ENCODE measurements at places on chromosomes 11 and 22.

DNA sequence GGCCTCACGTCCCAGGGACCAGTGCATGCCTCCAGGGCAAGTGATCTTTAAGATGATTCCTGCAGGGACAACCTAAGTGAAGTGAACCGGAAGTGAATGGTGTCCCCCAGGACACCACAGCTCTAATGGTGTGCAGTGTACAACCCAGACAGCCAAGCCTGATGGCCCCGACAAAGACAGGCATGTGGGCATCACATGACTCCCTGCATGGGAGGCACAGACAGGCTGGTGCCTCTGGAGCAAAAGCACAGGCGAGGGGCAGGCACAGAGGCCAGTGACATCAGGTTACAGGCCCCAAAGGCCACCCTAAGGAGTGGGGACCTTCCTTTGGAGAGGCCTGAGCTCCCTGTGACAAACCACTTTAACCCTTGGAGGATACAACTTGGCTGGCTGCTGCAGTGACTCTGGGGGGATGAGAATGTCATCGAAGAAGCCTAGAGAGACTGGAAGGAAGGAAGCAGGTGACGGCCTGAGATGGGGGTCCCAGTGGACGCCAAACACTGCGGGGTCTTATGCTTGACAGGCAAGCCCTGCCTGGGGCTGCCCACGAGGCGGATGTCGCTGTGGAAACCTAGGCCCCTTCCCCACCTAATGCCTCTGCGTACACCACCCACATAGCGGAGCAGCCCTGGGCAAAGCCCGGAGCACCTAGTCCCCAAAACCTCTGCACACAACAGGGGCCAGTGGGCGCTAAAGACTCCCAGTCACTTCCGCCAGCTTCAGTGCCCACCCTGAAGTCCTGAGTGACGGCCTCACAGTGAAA is 12.4 kb downstream of the POLR3H start:
- no peaks in the 10 kb centered on the region for H3K36me3 ChIP-seq
- no peak for DNase-seq
- H3K27ac ChIP-seq, result no peak overlapping the region
- no peaks in the 10 kb centered on the region for H3K4me1 ChIP-seq
- H3K4me3 ChIP-seq, result no peak overlapping the region

DNA sequence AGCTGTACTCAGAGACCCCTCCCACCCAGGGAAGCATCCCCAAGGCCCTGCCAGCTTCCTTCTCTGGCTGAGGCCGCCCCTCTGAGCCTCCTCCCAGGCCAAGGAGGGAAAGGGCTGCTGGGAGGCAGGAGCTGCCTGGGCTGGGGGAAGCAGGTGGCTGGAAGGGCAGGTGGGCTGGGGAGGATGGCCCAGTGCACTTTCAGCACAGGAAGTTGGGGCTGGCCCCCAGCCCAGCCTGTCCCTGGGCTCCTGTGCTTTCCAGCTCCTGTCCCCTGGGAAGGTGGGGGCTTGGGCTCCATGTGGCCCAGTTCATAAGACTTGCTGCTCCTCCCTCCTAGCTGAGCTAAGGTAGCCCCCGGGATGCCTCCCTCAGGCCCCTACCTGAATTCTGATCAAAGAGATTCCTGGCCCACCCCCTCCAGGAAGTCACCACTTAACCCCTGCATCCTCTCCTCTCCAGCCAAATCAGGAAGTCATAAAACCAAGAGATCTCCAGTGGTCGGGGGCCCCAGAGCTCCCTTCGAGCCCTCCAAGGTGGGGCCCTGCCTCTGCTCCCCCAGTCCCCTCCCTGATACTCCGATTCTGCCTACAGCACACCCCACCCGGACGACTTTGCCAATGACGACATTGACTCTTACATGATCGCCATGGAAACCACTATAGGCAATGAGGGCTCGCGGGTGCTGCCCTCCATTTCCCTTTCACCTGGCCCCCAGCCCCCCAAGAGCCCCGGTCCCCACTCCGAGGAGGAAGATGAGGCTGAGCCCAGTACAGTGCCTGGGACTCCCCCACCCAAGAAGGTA is 4.9 kb downstream of the PPP1CA start:
- H3K36me3 ChIP-seq, result peaks cover 4% of the 10 kb centered on the region
- H3K27me3 ChIP-seq, result no peaks in the 10 kb centered on the region
- no peak for DNase-seq
- no peak overlapping the region for H3K4me3 ChIP-seq

GRCh38 chr22:21101877-21102638 is 56.3 kb downstream of the LRRC74B start:
- no peak for DNase-seq
- no peaks in the 10 kb centered on the region for H3K36me3 ChIP-seq
- H3K27me3 ChIP-seq, result no peaks in the 10 kb centered on the region
- H3K4me3 ChIP-seq, result no peak overlapping the region
- no peaks in the 10 kb centered on the region for H3K4me1 ChIP-seq
- H3K27ac ChIP-seq, result no peak overlapping the region

- no peak overlapping the region for H3K27ac ChIP-seq
- H3K36me3 ChIP-seq, result no peaks in the 10 kb centered on the region
- no peak for DNase-seq
- H3K27me3 ChIP-seq, result no peaks in the 10 kb centered on the region
- no peak overlapping the region for H3K4me3 ChIP-seq
- H3K4me1 ChIP-seq, result no peaks in the 10 kb centered on the region
These were observed 8.3 kb downstream of the KIRREL3 start for GRCh38 chr11:126992065-126992803.

- DNase-seq, result no peak
- H3K36me3 ChIP-seq, result no peaks in the 10 kb centered on the region
- H3K27ac ChIP-seq, result no peak overlapping the region
- H3K27me3 ChIP-seq, result no peaks in the 10 kb centered on the region
- peaks cover 4% of the 10 kb centered on the region for H3K4me1 ChIP-seq
These were observed 54.1 kb upstream of the SLC36A4 start for GRCh38 chr11:93251922-93252321.

DNA sequence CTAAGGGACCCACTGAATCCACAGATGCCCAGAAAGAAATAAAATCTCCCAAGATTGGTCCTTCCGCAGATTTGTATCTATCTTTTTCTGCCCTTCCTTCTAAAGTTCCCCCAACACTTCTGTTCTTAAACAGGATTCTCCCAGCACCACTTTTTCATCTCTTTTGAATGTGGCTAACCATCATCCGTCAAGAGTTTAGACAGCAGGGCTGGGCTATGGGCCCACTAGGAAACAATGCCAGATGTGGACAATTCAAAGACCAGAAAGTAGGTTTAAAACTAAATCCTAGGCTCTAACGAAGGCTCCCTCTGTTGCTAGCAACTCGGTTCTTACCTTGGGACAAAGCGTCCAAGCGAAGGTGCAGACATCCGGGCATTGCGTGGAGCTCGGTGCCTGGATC is 100.0 kb downstream of the AMBRA1 start:
- H3K36me3 ChIP-seq, result peaks cover 2% of the 10 kb centered on the region
- no peak for DNase-seq
- H3K4me1 ChIP-seq, result no peaks in the 10 kb centered on the region
- no peak overlapping the region for H3K4me3 ChIP-seq

- DNase-seq, result no peak
- H3K4me1 ChIP-seq, result no peaks in the 10 kb centered on the region
- H3K4me3 ChIP-seq, result no peak overlapping the region
- no peaks in the 10 kb centered on the region for H3K27me3 ChIP-seq
These were observed 627.3 kb downstream of the METTL15 start for GRCh38 chr11:28735511-28735910.

DNA sequence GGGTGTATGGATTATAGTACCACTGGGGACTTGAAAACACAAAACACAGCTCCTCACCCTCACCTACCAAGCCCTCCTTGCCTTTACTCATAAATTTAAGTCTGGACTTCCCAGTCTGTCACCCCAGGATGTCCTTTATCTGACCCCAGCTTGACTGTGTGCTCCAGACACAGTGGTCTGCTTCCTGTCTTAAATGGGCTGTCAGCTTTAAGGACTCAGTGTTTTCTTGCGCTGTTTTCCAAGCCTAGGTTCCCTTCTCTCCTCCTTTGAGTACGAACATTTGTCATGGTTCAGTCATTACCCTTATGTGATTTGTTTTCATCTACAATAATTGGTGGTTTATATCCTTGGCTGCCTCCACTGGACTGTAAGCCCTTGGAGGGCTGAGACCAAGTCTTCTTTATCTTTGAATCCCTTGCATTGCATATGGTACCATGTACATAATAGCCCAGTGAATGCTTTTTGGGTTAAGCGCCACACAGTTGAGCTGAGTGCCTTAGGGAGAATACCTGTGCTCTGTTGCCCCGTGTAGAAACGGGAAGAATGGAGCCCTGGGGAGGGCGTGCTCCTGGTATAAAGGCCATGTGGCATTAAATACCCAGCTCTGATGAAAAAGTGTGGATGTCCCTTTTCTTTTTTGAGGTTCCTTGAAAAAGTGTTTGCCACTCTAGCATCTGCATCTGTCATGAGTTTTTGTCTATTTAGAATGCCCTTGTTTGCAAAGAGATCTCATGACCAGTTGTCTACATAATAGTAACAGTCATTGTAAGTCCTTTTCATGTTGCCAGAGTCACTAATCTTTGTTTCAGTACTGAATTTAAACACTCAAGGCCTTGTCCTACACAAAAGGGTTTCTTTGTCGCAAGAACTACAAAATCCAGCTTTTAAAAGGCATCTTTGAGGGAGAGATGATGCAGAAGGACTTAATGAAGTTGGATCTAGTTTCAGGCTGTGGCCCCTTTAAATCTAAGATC is 14.0 kb downstream of the PANX1 start:
- no peak for DNase-seq
- H3K36me3 ChIP-seq, result no peaks in the 10 kb centered on the region
- H3K4me1 ChIP-seq, result no peaks in the 10 kb centered on the region
- H3K27me3 ChIP-seq, result no peaks in the 10 kb centered on the region
- H3K4me3 ChIP-seq, result no peak overlapping the region
- H3K27ac ChIP-seq, result no peak overlapping the region

DNA sequence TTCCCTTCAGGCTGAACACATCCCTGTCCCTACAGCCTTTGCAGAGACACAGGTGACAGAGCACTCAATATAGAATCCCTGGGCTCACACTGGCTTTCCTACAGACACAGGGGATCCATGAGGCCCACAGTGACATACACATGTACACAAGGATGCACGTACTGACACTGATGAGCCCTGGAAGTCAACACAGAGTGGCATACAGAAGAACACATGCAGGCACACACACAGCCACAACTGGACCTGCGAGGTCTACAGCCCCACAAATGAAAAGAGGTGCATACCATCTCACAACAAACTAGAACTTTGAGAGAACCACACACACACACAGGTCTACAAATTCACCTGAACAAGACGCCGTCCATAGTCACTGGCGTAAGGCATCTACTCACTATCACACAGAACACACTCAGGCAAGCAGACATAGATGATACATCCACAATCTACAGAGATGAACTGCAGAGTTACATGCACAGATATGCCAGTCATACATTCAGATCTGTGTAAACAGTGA is 3.5 kb upstream of the ZNF74 start:
- no peaks in the 10 kb centered on the region for H3K27me3 ChIP-seq
- H3K27ac ChIP-seq, result no peak overlapping the region
- no peak for DNase-seq

DNA sequence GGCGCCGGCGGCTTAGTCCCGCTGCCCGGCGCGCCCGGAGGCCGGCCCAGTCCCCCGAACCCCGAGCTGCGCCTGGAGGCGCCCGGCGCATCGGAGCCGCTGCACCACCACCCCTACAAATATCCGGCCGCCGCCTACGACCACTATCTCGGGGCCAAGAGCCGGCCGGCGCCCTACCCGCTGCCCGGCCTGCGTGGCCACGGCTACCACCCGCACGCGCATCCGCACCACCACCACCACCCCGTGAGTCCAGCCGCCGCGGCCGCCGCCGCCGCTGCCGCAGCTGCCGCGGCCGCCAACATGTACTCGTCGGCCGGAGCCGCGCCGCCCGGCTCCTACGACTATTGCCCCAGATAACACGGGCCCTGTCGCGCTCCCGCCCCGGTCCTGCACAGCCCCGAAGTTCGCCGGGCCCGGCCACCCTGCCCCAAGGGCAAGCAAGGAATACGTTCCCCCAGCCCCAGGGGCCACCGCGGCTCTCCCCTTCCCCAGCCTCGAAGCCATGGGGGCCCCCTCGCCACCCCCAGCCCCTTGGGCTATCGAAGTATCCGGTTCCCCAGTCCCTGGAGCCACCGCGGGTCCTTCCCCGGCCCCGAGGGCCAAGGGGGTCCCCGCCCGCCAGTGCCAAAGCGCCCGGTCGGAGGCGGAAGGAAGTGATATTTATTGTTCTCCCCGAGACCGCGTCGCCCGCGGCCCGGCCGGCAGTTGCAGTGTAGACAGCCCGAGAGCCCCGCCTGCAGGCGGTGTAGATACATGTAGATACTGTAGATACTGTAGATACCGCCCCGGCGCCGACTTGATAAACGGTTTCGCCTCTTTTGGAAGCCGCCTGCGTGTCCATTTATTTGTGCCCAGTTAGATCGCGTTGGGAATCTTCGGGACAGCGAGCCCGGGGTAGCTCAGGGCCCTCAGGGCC is 6.2 kb downstream of the TBX1 start:
- no peaks in the 10 kb centered on the region for H3K36me3 ChIP-seq
- DNase-seq, result peak; percentile 84
- no peaks in the 10 kb centered on the region for H3K4me1 ChIP-seq
- H3K27me3 ChIP-seq, result no peaks in the 10 kb centered on the region
- H3K4me3 ChIP-seq, result no peak overlapping the region

DNA sequence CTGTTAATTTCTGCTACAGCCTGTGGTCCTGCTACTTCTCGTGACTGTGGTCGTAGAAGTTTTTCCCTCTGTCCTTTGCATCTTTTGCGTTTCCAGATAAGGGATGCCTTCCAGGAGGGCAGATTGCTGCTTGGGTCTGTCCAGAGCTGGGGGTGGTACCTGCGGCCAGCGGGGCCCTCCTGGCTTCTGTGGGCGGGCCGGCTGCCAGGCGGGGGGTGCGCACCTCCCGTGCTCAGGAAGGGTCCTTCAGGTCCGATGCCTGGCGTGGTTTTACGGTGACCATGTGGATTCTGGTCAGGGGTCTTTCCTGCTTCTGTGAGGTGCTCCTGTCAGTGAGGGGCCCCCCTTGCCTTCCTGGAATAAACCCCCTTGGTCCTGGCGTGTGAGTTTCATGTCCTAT is 84.8 kb downstream of the KCNQ1 start:
- no peaks in the 10 kb centered on the region for H3K27me3 ChIP-seq
- peak; percentile 38 for DNase-seq
- no peaks in the 10 kb centered on the region for H3K4me1 ChIP-seq

DNA sequence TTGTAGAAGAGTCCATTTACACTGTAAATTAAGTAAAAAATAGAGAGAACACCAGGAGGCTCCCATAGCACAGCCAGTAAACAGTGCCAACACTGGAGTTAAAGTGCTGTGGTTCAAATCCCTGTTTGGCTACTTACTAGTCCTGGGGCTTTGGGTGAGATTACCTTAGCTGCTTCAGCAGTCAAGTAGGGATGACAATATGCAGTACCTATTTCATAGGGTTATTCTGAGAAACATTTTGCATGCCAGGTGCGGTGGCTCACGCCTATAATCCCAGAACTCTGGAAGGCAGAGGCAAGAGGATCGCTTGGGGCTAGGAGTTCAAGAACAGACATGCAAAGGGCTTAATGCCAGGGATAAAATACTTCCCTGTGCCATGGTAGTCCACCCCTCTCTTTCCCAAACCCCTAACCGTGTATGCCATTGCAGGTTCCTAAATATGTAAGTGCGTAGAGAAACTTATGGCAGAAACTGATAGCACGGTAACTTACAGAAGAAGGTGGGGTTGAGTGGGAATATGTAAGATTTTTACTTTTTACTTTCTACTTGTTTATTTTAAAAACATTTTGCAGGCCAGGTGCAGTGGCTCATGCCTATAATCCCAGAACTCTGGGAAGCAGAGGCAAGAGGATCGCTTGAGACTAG is 86.4 kb upstream of the PICALM start:
- H3K27ac ChIP-seq, result no peak overlapping the region
- H3K4me1 ChIP-seq, result peaks cover 3% of the 10 kb centered on the region
- DNase-seq, result no peak
- no peaks in the 10 kb centered on the region for H3K36me3 ChIP-seq
- no peak overlapping the region for H3K4me3 ChIP-seq
